ENCODE measurements at places on chromosomes 1 and 21. TPM values are rescaled to one million over a fixed set of nuclear protein-coding genes. Genes with fewer than 3 reads are reported as not detected.

GRCh38 chr21:43764576-43765495 lies 11.3 kb downstream of the CSTB start:
- no peak overlapping the region for H3K27ac ChIP-seq
- peaks cover 17% of the 10 kb centered on the region for H3K4me1 ChIP-seq
- no peaks in the 10 kb centered on the region for H3K27me3 ChIP-seq
- peaks cover 3% of the 10 kb centered on the region for H3K36me3 ChIP-seq
- DNase-seq, result no peak

DNA sequence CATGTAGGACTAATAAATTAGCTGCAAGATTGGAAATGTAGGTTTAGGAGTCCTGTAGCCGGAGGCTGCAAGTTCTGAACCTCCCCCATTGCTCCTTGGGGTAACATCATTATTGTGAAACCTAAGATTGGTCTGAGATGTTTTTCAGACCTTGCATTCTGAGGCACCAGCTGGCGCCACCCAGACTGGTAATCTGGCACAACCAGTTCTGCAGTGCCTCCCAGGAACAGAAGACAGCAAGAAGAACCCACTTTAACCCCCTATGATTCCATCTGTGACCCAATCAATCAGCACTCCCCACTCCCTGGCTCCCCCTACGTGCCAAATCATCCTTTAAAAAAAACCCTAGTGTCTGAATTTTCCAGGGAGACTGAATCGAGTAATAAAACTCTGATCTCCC lies 11.6 kb upstream of the DNAJC6 start:
- no peak overlapping the region for H3K4me3 ChIP-seq
- H3K27ac ChIP-seq, result no peak overlapping the region
- H3K4me1 ChIP-seq, result no peaks in the 10 kb centered on the region
- no peaks in the 10 kb centered on the region for H3K36me3 ChIP-seq

DNA sequence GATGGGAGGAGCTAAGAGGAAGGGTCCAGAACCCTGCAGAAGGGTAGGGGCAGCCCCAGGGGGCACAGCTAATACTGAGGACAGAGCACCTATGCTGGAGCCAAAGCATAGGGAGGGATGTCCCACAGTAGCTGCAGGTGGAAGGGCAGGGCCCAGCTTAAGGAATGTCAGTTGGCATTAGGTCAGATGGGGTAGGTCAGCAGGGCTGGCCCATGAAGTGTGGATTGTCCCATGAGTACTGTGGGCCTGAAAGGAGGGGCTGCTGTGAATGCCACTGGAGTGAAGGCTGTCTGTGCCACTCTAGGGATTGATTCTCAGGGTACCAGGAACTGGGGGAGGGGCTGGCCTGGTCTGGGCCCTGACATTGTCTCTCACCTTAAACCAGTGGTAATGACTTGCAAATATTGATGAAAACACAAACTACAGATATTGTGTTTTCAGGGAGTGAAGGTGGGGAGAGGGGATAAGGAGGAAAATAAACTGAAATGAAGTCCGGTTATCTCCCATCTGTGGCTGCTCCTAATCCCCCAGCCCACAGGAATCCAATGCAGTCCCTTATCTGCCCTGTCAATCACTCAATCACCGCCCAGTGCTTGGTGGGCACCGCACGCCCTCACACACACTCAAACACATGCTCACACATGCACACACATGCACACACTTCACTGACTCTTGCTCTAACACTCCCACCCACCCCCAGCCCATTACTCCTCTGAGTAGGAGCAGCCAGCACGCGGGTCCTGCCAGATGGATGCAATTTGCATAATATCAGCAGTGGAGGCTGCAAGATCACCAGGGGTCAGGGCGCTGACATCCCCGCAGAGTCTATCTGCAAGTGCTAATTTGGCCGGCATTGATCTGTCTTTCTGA lies 27.8 kb downstream of the DMAP1 start:
- no peaks in the 10 kb centered on the region for H3K27me3 ChIP-seq
- H3K36me3 ChIP-seq, result peaks cover 9% of the 10 kb centered on the region
- H3K4me1 ChIP-seq, result peaks cover 27% of the 10 kb centered on the region
- H3K27ac ChIP-seq, result peak overlapping the region; percentile 12
- no peak for DNase-seq

Gene AK5
- 4.0 TPM for total RNA-seq

DNA sequence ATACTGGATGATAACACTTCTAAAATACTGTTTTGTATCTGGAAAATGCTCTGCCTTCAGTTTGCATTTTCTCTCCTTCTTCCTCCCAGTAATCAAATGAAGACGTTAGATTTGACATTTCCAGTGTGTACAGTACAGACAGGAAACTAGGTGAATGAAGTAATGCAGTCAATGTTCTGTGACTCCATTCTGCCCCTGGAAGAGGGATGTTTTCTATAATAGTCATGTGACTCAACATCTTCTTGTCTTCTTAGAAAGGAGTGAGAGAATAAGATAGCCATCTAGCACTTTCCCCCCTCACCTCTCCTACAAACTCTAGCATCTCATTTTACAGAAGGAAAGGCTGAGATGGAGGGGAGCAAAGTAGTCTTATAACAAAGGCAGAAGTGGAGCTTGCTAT lies 77.6 kb downstream of the DDR2 start:
- no peak for DNase-seq
- H3K36me3 ChIP-seq, result no peaks in the 10 kb centered on the region
- H3K4me3 ChIP-seq, result no peak overlapping the region
- H3K27me3 ChIP-seq, result no peaks in the 10 kb centered on the region
- H3K4me1 ChIP-seq, result peaks cover 5% of the 10 kb centered on the region
- no peak overlapping the region for H3K27ac ChIP-seq

- H3K4me1 ChIP-seq, result peaks cover 2% of the 10 kb centered on the region
- DNase-seq, result no peak
- H3K36me3 ChIP-seq, result peaks cover 9% of the 10 kb centered on the region
- no peaks in the 10 kb centered on the region for H3K27me3 ChIP-seq
Measured at GRCh38 chr1:24513706-24514105, 11.1 kb downstream of the RCAN3 start.

- no peak overlapping the region for H3K27ac ChIP-seq
- H3K4me1 ChIP-seq, result no peaks in the 10 kb centered on the region
- no peak overlapping the region for H3K4me3 ChIP-seq
- no peaks in the 10 kb centered on the region for H3K27me3 ChIP-seq
Measured at GRCh38 chr21:45110873-45111624, 36.7 kb downstream of the ADARB1 start.

GRCh38 chr1:155932487-155932886 lies 1.7 kb downstream of the KHDC4 start:
- H3K27me3 ChIP-seq, result no peaks in the 10 kb centered on the region
- H3K4me3 ChIP-seq, result peak overlapping the region; percentile 52
- no peak overlapping the region for H3K27ac ChIP-seq

DNA sequence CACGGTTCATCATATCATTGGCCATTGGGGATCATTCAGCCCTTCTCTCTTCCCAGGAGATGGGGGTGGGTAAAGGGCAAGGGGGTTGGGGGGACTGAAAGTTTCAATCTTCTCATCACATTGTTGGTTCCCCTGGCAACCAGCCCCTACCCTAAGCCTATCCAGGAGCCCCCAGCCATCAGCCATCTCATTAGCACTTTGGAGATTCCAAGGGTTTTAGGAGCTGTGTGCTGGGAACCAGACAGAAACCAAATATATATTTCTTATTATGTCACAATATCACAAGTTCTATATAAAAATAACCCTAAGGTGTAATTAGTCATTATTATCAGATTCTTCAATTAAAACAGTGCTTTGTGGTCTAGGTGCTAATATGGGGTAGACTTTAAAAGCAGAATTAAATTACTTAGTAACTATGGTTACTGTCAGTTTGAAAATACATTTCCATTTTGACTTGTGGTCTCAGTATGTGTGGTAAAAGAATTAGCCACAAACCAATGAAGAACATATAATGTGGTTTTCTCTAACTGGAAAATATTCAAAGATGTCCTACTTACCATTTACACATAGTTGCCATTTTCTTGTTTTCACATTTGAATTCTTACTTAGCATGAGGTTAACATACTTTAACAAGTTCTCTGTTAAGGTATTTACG lies 28.1 kb downstream of the IL23R start:
- H3K27me3 ChIP-seq, result peaks cover 6% of the 10 kb centered on the region
- no peaks in the 10 kb centered on the region for H3K4me1 ChIP-seq
- no peak overlapping the region for H3K4me3 ChIP-seq
- H3K27ac ChIP-seq, result no peak overlapping the region
- no peak for DNase-seq

Gene VTCN1
- 1.8 TPM for total RNA-seq

- peaks cover 18% of the 10 kb centered on the region for H3K27me3 ChIP-seq
- no peak overlapping the region for H3K4me3 ChIP-seq
- DNase-seq, result no peak
Measured at GRCh38 chr1:67336783-67337182, 29.1 kb downstream of the IL12RB2 start.

Gene RBP7
- 0.55 TPM for total RNA-seq

- H3K36me3 ChIP-seq, result no peaks in the 10 kb centered on the region
- H3K27ac ChIP-seq, result no peak overlapping the region
- DNase-seq, result no peak
Measured at GRCh38 chr1:33231166-33231565, 25.1 kb upstream of the ZNF362 start.

Gene LCE1E
- not detected for total RNA-seq

DNA sequence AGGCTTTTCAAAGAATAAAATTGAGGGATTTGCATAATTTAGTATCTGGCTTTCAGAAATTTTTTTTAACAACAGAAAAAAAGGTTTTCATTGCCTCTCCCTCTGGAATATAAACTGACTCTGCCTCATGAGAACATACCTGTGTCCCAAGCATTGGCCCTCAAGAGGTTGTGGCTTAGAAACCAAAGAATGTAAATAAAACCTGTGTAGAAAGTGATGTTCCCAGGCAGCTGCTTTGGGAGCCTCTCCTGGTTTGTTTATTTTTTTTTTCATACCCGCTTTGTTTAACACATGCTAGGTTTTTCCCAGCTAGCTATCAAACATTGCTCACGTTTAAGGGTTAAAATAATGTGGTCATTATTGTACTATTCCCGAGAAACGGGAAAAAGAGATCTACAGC lies 40.5 kb upstream of the IFNAR2 start:
- DNase-seq, result no peak
- H3K4me3 ChIP-seq, result no peak overlapping the region
- no peaks in the 10 kb centered on the region for H3K27me3 ChIP-seq

GRCh38 chr1:109433322-109433721 lies 7.1 kb upstream of the PSMA5 start:
- H3K27me3 ChIP-seq, result peaks cover 8% of the 10 kb centered on the region
- no peak for DNase-seq
- no peaks in the 10 kb centered on the region for H3K36me3 ChIP-seq
- H3K4me1 ChIP-seq, result peaks cover 5% of the 10 kb centered on the region

Gene OR2T10
- total RNA-seq, result not detected

Gene TNFSF4
- total RNA-seq, result 1.7 TPM

DNA sequence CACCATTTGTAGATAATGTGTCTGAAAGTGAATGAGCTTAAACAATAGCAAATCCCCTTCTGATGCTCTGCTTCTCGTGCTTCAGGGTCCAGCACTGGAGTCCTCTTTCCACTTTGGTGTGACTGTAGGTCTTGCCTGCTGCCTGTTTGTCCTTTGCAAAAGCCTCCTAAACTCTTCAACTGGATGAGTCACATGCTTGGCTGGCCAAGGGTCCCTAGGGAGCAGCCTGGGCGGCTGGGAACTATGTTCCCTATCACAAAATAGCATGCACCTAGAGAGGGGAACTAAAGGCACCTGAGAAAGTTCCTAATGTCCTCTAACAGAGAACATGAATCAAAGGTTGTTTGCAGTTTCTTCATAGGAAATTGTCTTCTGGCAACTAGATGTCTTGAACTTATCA lies 607.2 kb upstream of the PLXNA2 start:
- no peaks in the 10 kb centered on the region for H3K36me3 ChIP-seq
- no peaks in the 10 kb centered on the region for H3K27me3 ChIP-seq
- H3K4me1 ChIP-seq, result no peaks in the 10 kb centered on the region
- no peak overlapping the region for H3K27ac ChIP-seq

Gene ZFP69B
- total RNA-seq, result 10.5 TPM

DNA sequence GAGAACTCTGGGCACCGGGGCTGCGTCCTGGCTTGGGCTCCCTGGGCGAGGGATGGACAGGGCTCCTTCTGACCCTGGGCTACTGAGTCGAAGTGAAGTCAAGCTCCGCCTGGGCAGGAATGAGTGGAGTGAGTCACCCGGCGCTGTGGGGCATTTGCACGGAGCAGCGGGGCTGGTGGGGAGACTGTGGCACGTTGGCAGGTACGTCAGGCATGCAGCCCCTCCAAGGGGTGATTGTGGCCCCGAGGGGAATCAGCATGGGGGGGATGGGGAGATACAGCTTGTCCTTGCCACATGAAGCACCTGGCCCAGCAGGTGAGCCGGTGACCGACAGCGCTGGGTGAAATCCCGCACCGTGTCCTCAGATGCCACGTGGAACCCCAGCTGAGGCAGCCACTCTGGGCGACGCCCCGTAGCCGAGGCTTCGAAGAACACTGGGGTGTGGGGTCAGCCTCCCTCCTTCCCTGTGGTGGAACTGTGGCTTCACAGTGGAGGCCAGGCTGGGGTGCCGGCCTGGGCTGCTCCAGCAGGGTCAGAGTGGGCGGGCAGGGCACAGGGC lies 62.3 kb downstream of the COL18A1 start:
- H3K27ac ChIP-seq, result no peak overlapping the region
- H3K4me1 ChIP-seq, result peaks cover 38% of the 10 kb centered on the region
- no peaks in the 10 kb centered on the region for H3K27me3 ChIP-seq

Data from progenitor cell of endocrine pancreas (in vitro differentiated cells).